ENCODE measurements at places on chromosomes 2 and 18.

- no peak for DNase-seq
Observed at GRCh38 chr2:135962366-135963123, 22.9 kb downstream of the DARS1 start.

GRCh38 chr18:54673936-54674335 is 82.9 kb downstream of the DYNAP start:
- no peak for DNase-seq

DNA sequence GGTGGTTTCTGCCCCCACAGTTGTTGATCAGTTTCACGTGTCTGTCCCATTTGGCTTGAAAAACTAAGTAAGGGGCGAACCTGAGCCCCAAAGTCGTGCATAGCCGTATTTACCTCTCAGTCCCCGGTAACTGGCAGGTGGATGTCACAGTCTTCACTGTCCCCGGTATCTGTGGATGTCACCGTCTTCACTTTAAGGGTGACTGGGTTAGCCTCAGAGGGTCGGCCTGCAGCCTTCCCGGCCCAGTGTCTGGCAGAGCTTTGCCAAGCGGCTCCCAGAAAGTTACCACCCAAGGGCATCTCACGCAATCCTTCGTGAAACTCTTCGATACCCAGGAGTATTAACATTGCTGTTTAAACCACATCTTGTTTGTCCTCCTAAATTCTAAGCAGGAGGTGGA is 125.3 kb upstream of the CTDP1 start:
- no peak for DNase-seq

- no peak for DNase-seq
Observed at GRCh38 chr2:38146907-38147307, 71.0 kb upstream of the CYP1B1 start.

DNA sequence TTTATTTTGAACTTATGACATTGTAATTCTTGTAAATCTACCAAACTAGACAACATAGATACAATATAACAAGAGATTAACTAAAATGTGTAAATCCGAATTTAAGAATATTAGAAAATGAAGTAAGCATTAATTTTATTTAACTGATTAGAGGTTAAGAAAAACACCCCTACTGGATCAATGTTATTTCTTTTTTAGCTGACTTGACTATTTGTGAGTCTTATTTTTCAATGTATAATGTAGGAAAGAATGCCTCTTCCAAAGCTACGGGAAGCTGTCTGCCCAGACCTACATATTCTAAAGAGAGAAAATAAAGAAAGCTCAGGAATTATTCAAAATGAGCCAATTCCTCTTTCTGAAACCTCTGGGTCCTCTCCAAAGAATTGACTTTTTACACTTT is 490.8 kb upstream of the CDH7 start:
- no peak for DNase-seq

DNA sequence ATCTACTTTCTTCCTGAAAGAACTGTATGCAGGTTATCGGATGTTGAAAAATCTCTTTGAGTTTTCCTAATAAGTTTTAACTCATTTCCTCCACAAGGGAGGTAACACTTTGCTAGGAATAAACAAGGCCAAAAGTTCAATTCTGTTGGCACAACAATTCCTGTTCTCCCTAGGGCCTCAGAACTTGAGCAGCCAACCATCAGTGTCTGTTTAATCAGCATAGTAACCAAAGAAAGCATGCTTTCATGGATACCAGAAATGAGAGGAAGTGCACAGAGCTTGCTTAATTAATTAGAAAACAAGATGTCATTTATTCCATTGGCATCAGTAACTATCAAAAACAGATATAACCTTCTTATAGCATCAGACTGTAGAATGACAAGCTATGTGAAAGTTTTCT is 503.2 kb upstream of the CNTNAP5 start:
- no peak for DNase-seq

DNA sequence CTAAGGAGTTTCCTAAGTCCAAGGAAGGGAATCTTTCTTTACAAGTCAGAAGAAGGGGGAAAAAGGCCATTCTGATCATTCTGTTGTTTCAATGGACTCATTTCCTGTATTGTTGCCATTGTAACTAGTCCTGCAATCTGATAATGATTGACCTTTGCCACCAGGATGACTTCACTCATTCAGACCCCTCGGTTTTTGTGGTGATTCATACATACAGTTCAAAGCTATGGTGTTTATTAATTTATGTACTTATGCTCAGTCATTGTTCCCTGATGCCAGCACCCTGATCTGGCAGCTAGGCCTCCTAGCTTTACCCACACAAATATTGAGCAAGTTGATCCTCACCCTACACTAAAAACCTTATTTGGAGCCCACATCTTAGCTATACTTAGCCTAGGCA is 57.6 kb upstream of the ZNF519 start:
- no peak for DNase-seq

DNA sequence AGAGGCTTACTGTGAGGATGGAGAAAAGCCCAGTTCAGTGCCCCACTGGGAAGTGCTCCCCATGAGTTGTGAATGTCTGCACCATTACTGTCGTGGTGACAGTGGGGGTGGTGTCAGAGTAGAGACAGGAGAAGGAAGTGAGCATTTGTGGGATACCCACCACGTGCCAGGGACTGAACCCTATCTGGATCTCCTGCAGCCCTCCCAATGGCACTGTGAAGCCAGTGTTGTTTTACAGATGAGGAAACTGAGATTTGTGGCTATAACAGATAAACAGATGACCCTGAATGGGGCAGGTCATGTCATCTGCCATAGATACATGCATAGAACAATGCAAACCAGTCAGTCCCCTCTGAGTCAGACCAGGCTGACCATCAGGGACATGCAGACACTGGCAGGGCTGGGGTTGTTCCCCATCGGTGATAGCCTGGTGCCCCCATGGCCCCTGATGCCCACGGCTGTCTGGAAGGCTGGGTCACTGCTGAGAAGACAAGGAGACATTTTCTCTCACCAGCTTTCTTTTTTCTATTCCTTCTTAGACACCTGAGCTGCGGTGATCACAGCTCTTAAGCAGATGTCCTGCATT is 60.8 kb downstream of the EMILIN2 start:
- no peak for DNase-seq

DNA sequence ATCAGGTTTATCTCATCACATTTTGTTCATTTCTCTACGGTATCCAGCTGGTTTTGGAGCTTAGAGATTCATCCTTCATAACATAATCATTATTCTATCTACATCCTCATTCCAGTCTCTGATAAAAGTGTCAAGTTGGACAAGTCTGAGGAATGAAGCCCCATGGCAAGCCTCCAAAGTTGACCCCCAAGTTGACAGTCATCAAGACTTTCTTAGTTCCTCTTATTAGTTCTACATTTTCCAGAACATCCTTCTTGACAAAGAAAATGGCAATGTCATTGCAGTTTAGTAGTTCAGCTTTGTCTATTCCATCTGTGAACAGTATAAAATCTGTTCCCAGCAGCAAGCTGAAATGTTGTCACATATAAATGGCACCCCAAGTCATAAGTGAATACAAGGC is 4.5 kb upstream of the TMSB10 start:
- no peak for DNase-seq

DNA sequence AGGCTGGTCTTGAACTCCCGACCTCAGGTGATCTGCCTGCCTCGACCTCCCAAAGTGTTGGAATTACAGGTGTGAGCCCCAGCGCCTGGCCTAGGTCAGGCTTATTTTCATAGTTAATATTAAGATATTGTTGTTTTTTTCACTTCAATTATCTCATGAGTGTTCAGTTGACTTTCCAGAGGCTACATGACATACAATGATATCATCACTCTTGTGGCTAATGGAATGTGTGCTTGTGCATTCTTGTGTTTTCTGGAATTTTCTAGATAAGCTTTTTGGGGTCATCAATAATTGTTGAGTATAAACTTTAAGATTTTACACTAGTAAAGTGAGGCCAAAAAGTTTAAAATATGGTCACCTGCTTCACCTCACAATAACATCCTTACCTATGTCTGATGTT is 180.9 kb downstream of the FIGN start:
- no peak for DNase-seq

DNA sequence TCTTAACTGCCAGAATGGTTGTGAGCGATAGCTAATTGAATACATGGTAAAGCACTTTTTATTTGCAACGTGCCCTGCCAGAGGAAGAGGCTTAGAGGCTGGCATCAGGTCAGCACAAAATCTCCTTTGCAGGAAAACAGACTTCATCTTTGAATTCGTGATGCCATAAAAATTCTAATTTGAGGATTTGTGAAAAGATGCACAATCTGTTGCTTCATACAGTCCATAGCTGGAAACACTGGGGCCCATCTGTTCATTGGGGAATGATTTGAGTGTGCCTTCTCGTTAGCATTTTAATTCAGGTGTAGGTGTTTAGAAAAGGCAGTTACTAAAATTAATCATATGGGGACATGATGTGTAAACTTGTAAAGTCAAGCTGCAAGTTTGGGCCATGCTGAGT is 876.0 kb downstream of the SLC4A3 start:
- no peak for DNase-seq

DNA sequence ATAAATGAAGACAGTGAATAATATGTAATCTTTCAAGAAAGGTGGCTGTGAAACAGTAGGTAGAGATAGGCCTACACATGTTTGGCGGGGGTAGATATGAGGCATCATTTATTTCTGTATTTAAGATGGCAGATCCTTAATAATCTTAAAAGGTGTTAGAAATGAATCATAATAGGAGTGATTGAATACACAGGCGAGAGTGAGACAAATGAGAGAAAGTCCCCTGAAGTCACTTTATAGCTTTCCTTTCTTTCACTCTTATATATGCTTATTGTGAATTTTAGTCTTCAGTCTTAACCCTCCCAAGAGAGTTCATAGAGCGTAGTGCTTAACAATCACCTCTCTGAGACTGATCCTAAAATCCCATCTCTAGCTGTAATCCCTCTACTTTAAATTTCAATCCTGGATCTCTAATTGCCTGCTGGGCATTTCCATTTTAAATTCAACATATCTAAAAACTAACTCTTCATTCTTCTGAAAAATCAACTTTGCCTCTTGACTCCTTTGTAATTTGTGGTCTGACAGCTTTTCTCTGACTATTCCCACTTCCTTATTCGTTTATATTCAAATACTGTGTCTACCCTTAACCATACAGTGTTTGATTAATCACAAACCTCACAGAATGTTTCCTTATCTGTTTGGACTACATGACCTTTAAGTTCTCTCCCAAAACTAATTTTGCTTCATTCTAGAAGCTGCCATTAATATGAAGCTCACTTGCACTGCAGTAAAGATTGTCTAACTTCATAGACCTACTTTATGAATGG is 463.7 kb upstream of the FSIP2 start:
- no peak for DNase-seq

DNA sequence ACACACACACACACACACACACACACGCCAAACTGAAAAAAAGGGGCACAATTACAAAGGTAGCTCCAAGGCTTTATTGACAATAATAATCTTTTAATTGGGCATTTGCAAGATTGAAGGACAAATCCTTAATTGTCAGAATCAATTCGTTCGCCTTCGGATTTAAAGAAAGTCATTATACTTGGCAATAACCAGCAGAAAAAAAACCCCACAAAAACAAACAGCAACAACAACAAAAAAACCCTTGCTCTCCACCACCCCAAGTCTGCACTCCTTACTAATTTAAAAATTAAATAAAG is 1.8 kb upstream of the HOXD8 start:
- no peak for DNase-seq

- no peak for DNase-seq
Observed at GRCh38 chr18:29811519-29811918, 1231.0 kb downstream of the DSC3 start.

DNA sequence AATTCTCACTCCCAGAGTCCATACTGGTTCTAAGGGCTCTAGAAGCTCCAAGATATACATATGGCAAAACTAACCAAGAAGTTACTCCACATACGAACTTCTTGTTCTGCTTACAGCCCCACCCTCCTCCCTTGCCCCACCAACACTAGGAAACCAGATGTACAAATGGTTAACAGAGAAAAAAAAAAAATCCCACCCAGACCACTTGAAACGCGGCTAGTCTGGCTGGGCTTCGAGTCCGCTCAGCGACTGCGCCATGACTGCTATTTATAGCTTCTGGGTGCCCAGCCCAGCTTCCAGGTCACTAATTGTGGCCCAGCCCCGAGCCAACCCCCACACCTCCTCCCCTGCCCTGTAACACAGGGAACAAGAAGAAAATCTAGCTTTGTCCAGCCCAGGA is 47.0 kb upstream of the IHH start:
- no peak for DNase-seq

GRCh38 chr2:26340831-26341230 is 5.1 kb upstream of the SELENOI start:
- no peak for DNase-seq

DNA sequence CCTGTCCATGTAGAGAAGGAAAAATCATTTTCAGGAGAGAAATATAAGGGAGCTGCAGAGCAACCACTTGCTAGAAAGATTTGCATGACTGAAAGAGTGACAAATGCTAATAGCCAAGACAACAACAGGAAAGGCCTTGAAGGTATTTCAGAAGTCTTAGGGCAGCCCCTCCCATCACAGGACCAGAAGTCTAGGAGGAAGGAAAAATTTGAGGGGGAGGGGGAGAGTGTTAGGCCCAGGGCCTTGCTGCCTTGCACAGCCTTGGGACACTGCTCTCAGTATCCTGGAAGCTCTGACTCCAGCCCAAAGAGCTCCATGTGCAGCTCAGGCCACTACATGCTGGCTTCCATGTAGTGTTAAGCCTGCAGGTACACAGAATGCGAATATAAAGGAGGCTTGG is 266.9 kb downstream of the GLI2 start:
- DNase-seq = no peak

DNA sequence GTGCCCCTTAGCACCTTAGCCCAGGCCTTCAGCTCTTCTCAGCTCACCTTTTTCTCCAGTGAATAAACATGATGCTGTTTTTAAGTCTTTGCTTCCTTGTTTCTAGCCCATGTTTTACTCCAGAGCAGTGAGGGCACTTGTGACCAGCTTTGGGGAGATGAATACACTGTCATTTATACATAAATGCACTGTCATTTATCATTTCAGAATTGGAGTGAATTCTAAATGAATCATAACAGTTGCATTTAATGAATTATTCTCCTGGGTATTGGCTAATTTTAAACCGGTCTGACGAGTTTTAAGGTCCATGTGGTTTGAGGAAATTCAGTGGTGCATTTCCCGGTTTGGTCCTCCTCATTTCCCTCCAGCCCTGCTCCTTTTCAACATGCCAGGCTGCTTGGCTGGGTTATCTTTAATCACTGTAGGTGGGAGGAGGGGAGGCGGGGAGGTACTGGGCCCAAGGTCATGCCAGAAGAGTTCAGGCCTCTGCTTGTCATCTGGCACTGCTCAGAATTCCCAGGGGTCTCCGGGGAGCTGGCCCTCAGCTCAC is 23.9 kb downstream of the PRKCE start:
- DNase-seq = no peak

DNA sequence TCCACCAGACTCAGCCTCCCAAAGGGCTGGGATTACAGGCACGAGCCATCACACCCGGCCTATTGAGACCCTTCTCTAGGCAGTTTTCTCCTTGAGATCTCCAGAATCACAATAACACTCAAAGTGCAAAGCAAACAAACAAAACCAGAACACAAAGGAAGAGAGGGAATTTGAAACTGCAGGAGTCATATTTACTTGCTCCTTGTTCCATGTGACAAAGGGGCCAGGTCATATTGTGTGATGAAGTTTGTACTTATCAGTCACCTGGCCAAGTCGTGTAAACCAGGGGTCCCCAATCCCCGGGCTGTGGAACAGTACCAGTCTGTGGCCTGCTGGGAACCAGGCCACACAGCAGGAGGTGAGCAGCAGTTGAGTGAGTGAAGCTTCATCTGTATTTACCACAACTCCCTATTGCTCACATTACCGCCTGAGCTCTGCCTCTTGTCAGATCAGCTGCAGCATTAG is 26.5 kb downstream of the SCYGR8 start:
- no peak for DNase-seq
